Lung (tissue), 17 donors: ENCODE measurements at places on chromosomes 2 and 18. TPM values are rescaled to one million over a fixed set of nuclear protein-coding genes. Genes with fewer than 3 reads are reported as not detected.

Gene GPR17
- 0.40 TPM for total RNA-seq

Gene NTSR2
- total RNA-seq: not detected

DNA sequence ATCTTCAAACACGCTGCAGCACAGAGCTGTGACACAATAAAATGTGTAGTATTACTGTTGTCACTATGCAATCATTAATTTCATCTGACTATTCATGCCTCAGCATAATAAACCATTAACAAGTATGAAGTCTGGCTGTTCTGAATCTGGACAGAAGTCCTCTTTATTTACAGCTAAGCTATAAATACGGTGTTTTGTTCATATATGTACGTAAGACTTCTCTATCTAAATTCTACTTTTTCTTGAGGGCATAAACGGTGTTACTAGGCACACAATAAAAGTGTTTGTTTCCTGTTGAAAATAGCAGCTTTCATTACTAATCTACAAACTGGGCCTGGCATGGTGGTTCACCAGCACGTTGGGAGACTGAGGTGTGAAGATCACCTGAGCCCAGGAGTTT is 443.8 kb downstream of the NCKAP5 start:
- no peak overlapping the region for H3K4me3 ChIP-seq
- H3K36me3 ChIP-seq: no peaks in the 10 kb centered on the region
- no peaks in the 10 kb centered on the region for H3K27me3 ChIP-seq

- no peaks in the 10 kb centered on the region for H3K4me1 ChIP-seq
- no peak overlapping the region for H3K4me3 ChIP-seq
- no peaks in the 10 kb centered on the region for H3K27me3 ChIP-seq
- DNase-seq: no peak
- no peak overlapping the region for H3K27ac ChIP-seq
Observed at GRCh38 chr2:85935170-85935745, 46.5 kb upstream of the ST3GAL5 start.

- no peak overlapping the region for H3K4me3 ChIP-seq
- H3K4me1 ChIP-seq: no peaks in the 10 kb centered on the region
- no peak for DNase-seq
- no peaks in the 10 kb centered on the region for H3K36me3 ChIP-seq
- no peaks in the 10 kb centered on the region for H3K27me3 ChIP-seq
- no peak overlapping the region for H3K27ac ChIP-seq
Observed at GRCh38 chr2:132497591-132497990, 81.0 kb downstream of the GPR39 start.

GRCh38 chr2:46813020-46813415 is 102.6 kb downstream of the MCFD2 start:
- peak; percentile 93 for DNase-seq
- no peaks in the 10 kb centered on the region for H3K27me3 ChIP-seq
- H3K4me3 ChIP-seq: no peak overlapping the region
- peak overlapping the region; percentile 35 for H3K27ac ChIP-seq

GRCh38 chr2:79585701-79586433 is 73.0 kb downstream of the CTNNA2 start:
- no peak overlapping the region for H3K27ac ChIP-seq
- H3K36me3 ChIP-seq: no peaks in the 10 kb centered on the region
- no peaks in the 10 kb centered on the region for H3K27me3 ChIP-seq
- H3K4me1 ChIP-seq: no peaks in the 10 kb centered on the region

- no peak overlapping the region for H3K27ac ChIP-seq
- peaks cover 2% of the 10 kb centered on the region for H3K27me3 ChIP-seq
- no peaks in the 10 kb centered on the region for H3K4me1 ChIP-seq
- H3K36me3 ChIP-seq: peaks cover 77% of the 10 kb centered on the region
Observed at GRCh38 chr2:237348281-237348865, 65.6 kb downstream of the COL6A3 start.

Gene RAX
- total RNA-seq: not detected
